Hippocampal formation (tissue), 2 donors: ENCODE measurements at places on chromosomes 6 and 20.

DNA sequence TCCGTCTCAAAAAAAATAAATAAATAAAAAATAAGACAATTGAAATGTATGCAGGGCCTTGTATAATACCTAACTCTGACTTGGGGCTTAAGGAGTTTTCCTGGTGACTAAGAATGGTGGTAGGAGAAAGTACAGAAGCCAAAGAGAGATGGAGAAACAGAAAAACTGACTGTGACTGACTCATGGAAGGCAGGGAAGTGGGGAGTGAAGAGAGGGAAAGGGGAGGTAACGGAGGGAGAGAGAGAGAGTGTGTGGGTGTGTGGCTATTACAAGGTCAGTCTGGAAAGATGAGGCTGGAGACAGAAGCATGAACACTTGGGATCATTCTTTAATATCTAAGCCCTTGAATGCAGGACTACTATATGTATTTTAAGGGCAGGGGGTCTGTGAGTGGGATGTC, 38.5 kb downstream of the SNRNP48 start:
- no peak for DNase-seq

- no peak for DNase-seq
Measured at GRCh38 chr20:5033566-5033965, 32.3 kb upstream of the SLC23A2 start.

- DNase-seq: no peak
Measured at GRCh38 chr6:153099636-153100035, 31.4 kb downstream of the RGS17 start.

- no peak for DNase-seq
Measured at GRCh38 chr6:54252916-54253315, 55.3 kb upstream of the TINAG start.

- DNase-seq: no peak
Measured at GRCh38 chr6:118708055-118708454, 56.7 kb upstream of the CEP85L start.

DNA sequence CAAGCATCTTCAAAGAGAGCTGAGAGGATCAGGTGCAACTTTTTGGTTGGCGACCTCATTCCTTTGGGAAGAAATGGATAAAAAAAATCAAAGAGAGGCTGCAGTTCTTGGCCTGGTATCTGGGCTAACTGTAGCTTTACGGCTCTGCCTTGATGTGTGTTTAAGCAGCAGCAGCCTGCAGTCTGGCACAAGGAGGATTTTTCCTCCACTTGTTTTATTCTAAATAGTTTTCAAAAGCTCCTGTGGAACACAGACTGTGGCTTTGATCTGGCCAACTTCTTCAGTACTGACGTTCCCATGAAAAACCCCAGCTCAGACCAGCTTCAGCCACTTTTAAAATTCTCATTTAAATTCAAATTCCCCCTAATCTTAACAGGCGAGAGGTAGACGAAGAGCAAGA, 137.3 kb downstream of the HDGFL1 start:
- no peak for DNase-seq

DNA sequence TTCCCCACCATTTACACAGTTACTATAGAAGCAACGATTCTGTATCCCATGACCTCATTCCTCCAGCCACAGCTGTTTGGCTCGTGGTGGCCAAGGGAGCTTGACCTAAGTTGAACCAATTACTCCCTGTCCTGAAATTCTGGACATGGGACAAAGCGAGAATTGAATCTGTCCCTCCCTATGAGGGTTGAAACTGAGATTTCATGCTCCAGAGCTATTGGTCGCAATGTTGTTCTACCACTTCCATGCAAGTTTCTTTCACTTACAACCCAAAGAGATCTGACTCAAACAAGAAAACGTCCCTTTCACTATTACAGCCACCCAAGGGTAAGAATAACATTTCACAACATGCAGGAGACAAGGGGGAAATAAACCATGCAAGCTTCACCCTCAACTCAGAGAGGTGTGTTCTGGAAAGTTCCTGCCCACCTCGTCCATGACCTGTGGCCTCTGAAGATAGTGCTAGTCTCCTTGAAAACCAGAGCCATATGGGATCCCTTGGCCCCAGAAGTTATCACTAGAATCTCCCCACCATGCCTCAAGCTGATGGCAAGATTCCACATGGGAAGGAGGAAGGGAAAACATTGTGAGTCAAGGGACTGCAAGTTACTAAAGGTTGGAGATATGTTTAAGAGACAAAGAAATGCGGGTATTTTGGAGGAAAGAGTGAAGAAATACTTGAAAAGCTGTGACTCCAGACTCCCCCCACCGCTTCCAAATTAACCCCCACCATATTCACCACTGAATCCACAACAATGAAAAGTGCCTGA, 74.5 kb upstream of the SRSF6 start:
- no peak for DNase-seq

- DNase-seq: no peak
Measured at GRCh38 chr20:32439132-32439829, 81.2 kb downstream of the ASXL1 start.
